Activated naive CD8-positive, alpha-beta T cell treated with anti-CD3 and anti-CD28 coated beads, Interleukin-2, amount 50 U/mL, for 16 hours (primary cell): ENCODE measurements at places on chromosomes 11 and 22.

- no peak for DNase-seq
Measured at GRCh38 chr11:75667831-75668450, 897 bp downstream of the MAP6 start.

DNA sequence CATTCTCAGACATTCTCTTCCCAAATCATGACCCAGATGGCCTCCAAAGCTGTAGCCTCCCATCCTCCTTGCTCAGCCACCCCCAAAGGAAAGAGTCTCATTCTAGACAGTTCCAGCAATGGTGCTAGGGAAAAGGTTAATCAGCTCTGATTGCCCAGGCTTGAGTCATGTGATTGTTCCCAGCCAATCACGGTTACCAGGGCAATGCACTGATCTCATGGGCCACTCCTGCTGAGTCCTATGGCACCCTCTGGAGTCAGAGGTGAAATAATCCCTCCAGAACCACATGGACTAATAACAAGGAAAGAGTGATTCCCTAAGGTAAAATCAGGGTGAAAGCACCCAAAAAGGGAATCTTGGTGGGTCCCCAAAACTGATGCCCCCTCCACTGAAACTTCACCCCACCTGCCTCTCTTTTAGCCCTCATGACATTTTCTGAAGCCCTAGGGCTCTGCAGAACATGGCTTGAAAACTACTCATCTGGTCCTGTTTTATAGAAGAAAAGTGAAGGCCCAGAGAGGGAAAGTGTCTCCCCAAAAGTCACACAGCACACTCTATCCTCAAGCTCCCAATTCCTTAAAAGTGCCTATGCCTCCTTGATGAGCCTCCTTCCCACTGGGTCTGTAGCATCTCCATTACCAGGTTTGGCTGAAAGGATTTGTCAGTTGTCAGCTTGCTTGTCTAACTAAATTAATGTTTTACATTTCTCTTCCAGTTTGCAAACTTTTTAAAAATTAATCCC, 203.7 kb downstream of the MN1 start:
- DNase-seq: no peak

- no peak for DNase-seq
Measured at GRCh38 chr11:44625759-44626523, 60.5 kb downstream of the CD82 start.

- no peak for DNase-seq
Measured at GRCh38 chr22:40674274-40674673, 5.0 kb upstream of the MCHR1 start.

- DNase-seq: no peak
Measured at GRCh38 chr22:35887296-35887875, 141.2 kb downstream of the RBFOX2 start.

GRCh38 chr11:30364837-30365482, 42.1 kb downstream of the ARL14EP start:
- no peak for DNase-seq

GRCh38 chr11:12587333-12587991, 86.8 kb upstream of the TEAD1 start:
- no peak for DNase-seq

GRCh38 chr11:90243534-90243933, 20.7 kb upstream of the CHORDC1 start:
- no peak for DNase-seq

- DNase-seq: peak; percentile 64
Measured at GRCh38 chr11:118198370-118198769, 21.9 kb upstream of the SCN2B start.

DNA sequence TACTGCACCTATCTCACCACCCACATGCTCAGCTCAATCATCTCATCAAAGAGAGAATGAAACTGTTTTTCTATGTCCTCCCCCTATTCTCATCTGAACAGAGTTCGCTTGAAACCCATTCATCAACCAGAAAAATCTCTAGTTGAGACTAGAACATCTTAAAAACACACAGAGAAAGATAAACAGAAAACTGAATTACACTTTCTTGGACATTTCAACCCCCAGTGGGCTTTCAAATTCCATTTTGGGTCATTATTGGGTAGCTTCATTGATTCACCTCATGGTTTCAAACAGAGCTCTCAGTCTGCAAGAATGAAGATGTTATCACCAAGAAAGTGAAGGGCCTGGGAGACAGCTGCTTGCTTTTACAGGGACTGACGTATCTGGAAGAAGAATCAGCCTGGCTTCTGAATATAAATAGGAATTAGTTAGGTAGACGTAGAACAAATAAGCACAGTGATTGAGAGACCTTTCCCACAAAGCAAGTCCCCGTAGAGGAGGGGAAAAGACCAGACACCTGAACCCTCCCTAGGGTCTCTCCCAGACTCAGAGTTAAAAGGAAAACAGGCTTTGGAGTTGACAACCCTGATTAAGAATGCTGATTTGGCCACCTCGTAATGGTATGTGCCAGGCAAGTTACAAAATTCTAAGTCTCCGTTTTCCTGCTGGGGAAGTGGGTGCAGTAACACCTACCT, 155.7 kb downstream of the BBOX1 start:
- no peak for DNase-seq

DNA sequence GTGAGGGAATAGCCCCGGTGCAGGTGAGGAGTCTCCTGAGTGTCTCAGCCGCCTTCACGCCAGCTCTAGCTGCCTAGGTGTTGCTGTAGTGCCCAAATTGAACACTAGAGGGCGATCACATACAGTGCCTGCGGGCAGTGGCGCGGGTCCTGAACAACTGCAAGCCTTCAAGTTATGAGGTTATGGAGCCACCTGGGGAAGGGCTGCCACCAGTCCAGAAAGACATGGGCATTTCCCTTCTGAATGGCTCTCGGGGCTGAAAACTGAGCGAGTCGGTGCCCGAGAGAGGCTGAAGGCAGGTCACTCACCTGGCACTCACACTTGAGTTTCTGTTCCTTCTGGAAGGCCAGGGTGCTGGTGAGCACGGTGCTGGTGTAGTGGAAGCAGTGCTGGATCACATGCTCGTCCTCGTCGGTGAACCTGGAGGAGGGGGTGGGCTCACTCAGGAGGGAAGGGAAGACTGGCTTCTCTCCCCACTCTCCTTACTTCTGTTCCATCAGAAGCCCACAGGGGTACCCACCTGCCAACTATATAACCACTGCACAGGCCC, 88.4 kb downstream of the PDE2A start:
- peak; percentile 38 for DNase-seq

DNA sequence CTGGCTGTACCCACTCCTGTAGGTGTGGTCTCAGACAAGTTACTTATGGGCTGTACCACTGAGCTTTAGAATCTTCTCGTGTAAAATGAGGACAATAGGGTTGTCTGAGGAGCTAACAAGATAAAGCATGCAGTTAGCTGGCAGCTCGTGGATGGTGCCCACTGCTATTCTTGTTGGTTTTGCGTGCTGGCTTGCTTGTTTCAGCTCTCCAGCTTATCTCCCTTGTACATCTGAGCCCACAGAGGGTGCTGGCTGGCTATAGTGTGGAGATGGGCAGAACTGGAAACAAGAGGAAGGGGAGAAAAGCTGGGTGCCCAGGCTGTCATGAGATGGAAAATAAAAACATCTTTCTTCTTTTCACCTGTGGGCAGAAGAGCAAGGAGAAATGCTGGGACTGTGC, 46.5 kb upstream of the GALNT18 start:
- no peak for DNase-seq

DNA sequence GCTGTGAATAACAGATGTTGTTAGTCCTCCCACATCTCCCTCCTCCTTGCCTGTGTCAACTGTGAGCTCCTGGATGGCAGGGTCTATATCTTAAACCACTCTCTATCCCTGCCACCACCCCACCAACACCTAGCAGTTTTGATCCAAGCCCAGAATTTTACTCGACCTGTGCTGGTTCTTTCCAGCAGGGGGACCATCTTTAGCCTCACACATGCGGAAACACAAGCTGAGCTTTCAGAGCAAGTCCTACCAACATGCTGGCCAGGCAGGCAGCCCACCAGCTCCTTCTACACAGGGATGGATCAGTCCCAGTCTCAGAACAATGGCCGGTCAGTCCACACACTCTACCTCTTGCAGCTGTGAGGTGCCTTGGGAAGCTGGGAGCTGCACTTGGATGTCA, 231.5 kb downstream of the NXPE2 start:
- no peak for DNase-seq

DNA sequence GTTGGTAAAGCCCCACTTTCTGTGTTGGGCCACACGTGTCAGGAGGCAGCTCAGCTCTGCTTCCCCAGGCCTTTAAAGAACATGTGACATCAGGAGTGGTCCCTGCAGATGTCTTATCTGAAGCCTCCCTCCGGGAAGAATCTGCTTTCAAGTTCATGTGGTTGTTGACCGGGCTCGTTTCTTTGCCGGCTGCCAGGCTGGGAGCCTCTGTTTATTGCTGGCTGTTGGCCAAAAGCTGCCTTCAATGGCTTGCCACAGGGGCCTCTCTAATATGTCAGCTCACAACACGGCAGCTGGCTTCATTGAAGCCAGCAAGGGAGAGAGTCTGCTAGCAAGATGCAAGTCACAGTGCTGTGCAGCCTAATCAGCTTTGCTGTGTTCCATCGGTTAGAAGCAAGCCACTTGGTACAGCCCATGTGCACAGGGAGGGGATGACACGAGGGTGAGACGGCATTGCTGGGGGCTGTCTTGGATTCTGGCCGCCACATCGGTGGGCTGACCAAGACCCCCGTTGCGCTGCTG, 14.6 kb downstream of the MRGPRF start:
- no peak for DNase-seq

DNA sequence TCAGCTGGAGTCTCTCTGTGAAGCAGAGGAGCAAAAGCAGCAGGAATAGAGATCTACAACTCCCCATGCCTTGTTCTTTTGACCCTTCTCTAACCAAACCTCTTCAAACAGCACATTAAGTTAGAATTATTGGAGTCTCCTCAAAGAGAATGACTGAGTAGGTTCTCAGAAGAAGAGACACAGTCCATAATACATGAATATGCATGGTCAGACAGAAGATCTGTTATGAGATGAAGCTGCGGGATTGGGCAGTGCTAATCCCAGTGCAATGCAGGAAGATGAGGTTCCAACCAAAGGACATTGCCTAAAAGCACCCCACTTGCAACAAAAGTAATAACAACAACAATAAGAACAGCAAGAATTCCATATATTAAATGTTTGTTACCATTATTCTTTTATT, 887.9 kb upstream of the TENM4 start:
- DNase-seq: no peak

GRCh38 chr11:78752494-78752893, 177.8 kb upstream of the NARS2 start:
- no peak for DNase-seq

- no peak for DNase-seq
Measured at GRCh38 chr11:116257092-116257491, 515.7 kb downstream of the BUD13 start.

GRCh38 chr11:36155124-36155561, 134.1 kb downstream of the COMMD9 start:
- no peak for DNase-seq

DNA sequence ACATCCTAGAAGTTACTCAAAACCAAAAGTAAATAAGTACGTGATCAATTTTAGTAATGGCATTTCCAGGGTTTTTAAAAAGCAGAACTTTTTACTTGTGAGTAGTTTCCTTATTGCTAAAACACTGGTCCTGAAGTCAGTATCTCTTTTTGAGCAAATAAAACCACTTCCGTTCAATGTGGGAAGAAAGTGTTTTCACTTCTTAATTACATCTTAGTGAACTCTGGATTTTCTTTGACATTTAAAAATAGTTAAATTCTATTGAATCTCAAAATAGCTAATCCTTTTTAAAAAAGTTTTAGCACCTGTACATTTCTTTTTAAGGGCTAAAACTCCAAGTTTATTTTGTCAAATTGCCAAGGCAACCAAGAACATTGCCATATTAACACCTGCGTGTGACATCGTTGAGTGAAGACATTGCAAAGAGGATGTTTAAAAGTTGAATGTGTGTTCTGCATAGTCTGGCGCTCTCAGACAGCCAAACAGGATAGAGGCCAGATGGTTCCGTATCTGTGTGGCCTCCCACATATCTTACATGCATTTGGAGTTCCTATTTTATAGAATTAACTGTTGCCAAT, 17.2 kb upstream of the OR5B21 start:
- no peak for DNase-seq
